DMS53 (cell line): ENCODE measurements at places on chromosomes 5 and 9.

- peak; percentile 86 for DNase-seq
Observed at GRCh38 chr5:157855404-157855994, 3.4 kb downstream of the CLINT1 start.

- DNase-seq = no peak
Observed at GRCh38 chr9:117407436-117408022, 7.3 kb downstream of the ASTN2 start.

DNA sequence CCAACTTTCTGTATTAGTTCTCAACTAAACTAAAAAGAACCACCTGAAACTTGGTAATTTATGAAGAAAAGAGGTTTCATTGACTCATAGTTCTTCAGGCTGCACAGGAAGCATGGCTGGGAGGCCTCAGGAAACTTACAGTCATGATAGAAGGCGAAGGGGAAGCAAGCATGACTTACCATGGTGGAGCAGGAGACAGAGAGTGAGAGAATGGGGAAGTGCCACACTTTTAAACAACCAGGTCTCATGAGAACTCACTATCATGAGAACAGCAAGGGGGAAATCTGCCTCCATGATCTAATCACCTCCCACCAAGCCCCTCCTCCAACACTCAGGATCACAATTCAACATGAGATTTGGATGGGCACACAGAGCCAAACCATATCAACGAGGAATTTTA lies 123.5 kb downstream of the DEPDC1B start:
- DNase-seq = no peak

DNA sequence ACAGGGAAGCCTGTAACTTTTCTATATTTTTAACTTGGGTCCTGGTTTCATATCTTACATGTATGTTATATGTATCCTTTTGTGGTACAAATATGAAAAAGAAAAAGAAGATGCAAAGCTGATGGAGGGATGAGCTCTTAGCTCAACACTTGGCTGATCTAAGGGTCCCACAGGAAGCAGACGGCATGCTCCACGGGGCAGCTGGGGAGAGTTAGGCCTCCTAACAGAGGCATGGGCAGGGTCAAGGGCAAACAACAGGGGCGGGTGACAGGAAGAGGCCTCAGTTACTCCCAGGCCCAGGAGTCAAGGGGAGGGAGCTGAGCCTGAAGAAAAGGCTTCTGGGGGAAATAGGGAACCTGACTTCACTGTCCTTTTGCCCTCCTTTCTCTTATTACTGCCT lies 287.2 kb downstream of the ZSWIM6 start:
- no peak for DNase-seq

DNA sequence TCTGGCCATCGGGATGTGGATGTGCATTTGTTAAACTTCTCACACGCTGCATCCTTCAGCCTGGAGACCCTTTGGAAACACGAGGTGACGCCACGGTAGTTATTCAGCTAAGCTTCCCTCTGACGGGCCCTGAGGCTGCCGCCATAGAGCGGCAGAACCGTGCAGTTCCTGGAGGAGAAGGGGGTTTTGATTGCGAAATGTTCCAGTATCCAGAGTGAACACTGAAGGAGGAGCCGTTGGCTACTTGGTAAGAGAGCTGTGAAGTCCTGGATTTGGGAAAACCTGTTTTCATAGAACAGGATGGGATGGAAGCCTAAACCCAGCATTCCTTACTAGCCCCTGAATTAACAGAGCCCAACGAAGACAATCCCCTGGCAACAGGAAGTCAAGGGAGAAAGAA lies 23.0 kb upstream of the EXOC3 start:
- no peak for DNase-seq

- no peak for DNase-seq
Observed at GRCh38 chr5:109668668-109669422, 20.9 kb upstream of the MAN2A1 start.

GRCh38 chr9:126472198-126472947 lies 141.4 kb upstream of the LMX1B start:
- DNase-seq = no peak

- DNase-seq = no peak
Observed at GRCh38 chr9:33124751-33125381, 42.3 kb downstream of the B4GALT1 start.

- peak; percentile 97 for DNase-seq
Observed at GRCh38 chr5:134503088-134503936, 22.2 kb upstream of the JADE2 start.

GRCh38 chr5:24401773-24402172 lies 243.0 kb downstream of the CDH10 start:
- peak; percentile 2 for DNase-seq

DNA sequence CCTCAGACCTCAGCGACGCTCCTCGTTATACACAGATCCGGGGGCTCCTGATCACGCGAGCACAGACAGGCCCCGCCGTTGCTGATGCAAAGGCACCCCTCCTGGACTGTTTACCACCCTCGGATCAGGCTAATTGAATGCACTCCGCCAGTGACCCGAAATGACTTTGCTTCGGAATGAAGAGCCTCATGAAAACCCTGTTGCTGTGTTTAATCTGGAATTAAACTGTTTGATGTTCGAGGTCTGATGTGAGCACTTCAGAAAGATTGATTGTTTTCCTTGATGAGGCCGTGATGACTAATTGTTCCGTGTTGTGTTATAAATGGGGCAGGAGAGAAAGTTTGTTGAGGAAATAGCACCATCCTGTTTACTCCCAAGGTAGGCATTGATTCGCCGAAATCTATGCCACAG lies 190.5 kb upstream of the PPP1R26 start:
- DNase-seq = no peak

DNA sequence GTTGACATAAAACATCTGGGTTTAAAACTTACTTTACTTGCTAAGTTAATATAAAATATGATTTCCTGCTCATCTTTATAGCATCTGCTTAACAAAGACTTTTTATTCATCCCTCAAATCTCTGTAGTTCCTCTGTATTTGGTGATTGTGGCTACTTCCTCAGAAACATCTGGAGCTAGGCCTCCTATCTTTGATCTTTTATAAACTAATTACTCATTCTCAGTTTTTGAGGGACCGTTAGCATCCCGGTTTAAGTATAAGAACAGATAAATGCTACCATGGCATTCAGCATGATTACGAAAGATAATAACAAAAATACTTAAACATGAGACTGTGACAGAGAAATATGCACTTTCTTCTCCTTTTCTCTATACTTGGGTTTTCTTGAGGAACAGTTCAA lies 85.3 kb downstream of the SLC38A9 start:
- DNase-seq = no peak

DNA sequence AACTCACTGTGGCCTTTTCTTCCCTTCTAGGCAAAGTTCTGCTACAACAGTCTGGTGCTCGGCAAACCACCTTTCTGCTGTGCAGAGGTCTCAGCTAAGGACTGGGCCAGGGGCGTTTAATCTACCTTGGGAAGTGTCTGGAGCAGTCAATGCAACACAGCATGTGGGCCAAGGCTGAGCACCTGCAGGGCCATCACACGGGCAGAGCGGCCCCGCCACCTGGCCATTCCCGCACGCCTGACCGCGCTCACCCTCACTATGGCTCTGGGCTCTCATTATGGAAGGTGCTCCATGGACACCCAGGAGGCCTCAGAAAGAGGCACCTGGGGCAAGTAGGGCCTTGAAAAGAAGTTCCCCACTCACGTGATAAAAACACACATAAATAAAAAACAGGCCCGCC lies 65.7 kb upstream of the TBC1D9B start:
- no peak for DNase-seq

- peak; percentile 85 for DNase-seq
Observed at GRCh38 chr9:91197232-91198181, 164.2 kb downstream of the AUH start.

GRCh38 chr9:114278356-114278755 lies 44.5 kb upstream of the ORM1 start:
- no peak for DNase-seq

DNA sequence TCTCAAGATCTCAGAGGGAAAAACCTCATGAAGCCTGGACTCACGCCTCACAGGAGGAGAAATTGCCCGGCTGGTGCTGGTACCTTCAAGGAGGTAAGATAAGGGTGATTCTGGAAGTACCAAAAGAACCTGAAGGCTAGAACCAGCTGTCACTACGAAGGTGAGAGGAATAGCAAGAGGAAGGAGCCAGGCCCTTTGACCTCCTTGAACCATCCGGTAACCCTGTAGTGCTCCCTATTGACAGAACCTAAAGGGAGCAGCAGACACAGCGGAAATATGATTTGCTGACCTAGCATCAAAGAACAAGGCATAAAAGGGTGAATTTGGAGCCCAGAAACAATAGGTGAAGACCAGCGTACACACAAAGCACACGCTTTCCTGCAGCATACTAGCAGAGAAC lies 92.2 kb downstream of the DOCK8 start:
- peak; percentile 61 for DNase-seq

DNA sequence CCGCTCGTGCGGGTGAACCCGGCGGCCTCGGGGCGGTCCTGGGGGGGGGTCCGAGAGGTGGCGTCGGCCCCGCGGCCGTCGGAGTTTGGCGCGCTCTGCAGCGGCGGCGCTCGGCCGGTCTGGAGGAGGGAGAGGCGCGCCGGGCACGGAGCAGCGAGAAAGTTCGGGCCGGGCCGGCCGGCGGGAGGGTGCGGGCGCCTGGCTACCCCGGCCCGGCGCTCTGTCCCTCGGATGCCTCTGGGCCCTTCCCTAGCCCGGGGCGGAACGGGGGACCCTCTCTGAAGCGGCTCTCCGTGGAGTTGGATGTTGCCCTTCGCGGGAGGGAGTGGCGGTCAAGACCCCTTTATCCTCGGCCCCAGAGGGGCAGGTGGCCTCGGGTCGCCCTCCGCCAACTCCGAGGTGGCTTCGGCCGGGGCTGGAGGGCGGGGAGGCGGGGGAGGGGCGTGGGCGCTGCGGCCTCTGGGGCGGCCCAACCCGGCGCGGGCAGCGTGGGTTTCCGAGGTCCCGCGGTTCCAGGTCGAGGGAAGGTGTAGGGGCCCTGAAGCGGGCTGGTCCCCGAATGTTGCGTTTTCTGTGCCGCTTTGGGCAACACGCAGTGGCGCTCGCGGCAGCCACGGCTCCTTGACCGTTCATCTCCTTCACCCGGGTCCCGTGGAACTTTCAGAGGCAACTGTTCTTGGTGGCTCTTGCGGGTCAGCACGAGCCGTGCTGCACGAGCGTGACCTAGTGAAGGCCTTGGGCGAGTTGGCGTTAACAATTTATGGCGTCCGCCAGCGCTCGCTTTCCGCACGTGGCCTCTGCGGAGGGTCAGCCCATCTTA lies 290.5 kb downstream of the DOCK8 start:
- DNase-seq = peak; percentile 10

- no peak for DNase-seq
Observed at GRCh38 chr5:119074419-119074818, 3.5 kb downstream of the DMXL1 start.

DNA sequence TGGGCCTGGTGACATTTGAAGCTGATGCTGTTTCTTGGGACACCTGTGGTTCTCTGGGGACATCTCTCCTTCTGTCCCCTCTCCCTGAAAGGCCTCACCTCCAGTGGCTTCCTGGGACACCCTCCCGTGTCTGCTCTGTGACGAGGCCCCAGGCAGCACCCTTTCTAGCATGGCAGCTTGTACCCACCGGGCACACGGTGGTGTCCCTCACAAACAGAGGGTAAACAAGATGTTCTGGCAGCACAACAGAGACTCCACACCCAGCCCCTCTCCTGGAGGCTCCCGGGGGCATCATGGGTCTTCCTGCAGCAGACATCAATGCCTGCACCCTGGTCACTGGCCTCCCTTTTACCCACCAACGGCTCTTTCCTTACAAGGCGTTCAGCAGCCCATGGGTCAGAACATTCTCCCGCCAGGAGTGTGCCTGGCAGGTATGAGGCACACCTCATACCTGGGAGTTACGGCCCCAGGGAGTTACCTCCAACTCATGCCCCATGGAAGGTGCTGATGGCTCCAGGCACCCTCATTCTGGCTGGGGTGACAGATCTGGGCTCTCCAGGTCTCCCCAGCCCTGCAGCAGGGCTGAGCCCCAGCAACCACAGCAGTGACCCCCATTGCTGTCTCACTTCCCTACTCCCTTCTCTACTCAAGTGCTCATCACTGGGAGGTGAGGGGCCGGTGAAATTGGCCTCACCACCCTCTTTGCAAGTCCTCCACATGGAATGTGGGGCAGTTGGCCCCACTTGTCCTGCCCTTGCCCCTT lies 51.1 kb downstream of the BARX1 start:
- DNase-seq = no peak
